MV-4-11 (cell line): ENCODE measurements at places on chromosomes 5 and 9.

DNA sequence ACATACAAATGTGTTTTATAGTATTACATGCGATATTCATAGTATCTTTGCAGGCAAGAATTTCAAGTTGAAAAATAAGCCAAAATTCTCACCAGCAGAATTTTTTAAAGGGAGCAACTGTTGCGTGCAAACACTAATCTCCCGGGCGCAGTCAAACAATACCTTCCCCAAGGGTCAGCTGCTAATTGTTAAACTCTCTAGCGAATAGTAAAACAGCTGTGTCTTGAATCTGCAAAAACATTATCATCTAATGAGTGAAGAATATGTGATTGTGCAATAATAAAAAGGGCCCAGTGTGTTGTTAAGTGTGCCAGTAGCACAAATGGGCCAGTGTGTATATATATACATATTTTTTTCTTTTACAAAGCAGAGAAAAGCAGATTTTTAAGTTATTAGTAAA lies 131.4 kb downstream of the CCDC192 start:
- DNase-seq, result peak; percentile 47

- DNase-seq, result peak; percentile 15
Observed at GRCh38 chr5:34804913-34805312, 34.1 kb upstream of the TTC23L start.

- DNase-seq, result no peak
Observed at GRCh38 chr9:88753691-88754367, 218.9 kb downstream of the NXNL2 start.

DNA sequence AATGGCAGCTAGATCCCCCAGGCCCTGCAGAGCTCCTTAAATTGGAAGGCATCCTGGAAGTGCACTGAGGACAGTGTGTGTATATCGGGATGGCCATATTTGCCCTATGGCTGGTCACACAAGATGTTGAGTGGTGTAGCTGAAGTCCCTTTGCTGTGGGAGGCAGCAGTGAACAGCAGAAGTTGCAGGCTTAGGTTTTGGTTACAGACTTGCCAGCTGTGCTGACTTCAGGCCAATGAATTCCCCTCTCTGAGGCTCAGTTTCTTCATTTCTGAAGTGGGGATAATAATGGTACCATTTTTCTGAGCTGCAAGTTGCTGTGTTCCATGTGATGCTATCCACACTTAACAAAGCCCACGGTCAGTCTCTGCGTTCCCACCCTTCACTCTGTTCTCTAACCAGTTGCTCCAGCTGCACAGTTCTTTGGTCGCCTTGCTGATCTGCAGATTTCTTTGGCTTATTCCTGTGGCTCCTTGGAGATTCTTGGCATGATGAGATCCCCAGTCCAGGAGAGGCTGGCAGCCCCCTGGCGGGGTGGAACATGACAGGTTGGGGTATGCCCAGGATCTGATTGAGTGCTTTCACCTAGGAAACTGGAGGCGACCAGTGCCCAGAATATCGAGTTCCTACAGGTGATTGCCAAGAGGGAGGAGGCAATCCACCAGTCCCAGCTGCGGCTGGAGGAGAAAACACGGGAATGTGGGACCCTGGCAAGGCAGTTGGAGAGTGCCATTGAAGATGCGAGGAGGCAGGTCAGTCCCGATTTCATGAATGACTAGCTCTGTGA lies 6.5 kb upstream of the GLE1 start:
- no peak for DNase-seq

DNA sequence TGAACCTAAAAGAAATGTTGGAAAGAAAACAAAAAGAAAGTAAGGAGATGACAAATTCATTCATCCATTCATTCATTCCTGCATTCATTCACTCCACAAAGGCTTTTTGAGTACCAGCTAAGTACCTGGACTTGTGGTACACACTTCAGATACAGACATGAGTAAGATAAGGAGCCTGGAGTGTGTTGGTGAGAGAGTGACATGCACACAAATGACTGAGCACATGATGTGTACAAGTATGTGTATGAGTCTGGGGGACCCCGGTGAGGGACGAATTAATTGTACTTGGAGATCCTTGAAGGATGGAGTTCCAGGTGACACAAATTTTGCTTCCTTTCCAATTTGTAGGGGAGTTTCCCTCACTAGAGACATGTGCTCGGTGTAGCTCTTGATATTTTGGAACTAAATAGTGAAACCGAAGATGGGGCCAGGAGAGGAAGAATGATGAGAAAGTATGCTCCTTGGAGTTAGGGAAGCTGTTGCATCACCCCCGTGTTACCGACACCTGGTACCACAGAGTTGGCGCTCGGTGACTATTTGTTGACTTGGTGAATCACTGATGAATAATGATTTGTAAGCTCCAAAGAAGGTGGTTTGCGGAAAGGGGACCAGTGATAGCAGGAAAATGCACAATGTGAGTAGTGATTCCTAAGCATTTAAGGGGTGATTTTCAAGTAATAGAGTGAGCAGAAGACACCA lies 509.8 kb downstream of the CCDC171 start:
- no peak for DNase-seq
